Left lobe of liver (tissue), 2 donors: ENCODE measurements at places on chromosomes 5 and 9. TPM values are rescaled to one million over a fixed set of nuclear protein-coding genes. Genes with fewer than 3 reads are reported as not detected.

GRCh38 chr5:32051796-32052195 is 122.3 kb downstream of the GOLPH3 start:
- no peak for DNase-seq

- no peak for DNase-seq
Measured at GRCh38 chr9:113756476-113757192, 119.5 kb upstream of the ZNF618 start.

DNA sequence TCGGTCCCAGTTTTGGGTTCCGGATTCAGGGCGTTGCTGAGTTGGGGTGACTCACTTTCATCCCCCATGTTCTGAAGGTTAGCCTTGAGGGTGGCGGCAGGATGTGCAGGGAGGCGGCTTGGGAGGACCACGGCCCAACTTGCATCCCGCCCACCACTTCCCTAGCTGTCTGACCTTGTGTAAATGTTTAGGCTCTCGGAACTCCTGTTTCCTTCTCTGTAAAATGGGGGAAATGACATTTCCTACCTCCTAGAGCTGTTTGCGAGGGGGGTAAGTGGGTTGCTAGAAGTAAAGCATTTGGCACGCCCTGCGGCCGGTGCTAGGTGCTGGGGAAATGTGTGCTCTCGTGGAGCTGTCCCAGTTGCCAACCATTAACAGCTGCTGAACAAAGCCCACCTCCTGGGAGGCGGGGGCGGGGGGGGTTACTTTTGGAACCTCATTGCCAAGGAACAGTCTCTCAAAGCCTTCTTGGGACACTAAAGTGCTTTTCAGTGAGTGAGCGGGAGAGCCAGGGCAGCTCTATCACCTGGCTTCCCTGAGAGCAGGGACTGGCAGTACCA is 27.5 kb downstream of the PTGES2 start:
- peak; percentile 76 for DNase-seq

DNA sequence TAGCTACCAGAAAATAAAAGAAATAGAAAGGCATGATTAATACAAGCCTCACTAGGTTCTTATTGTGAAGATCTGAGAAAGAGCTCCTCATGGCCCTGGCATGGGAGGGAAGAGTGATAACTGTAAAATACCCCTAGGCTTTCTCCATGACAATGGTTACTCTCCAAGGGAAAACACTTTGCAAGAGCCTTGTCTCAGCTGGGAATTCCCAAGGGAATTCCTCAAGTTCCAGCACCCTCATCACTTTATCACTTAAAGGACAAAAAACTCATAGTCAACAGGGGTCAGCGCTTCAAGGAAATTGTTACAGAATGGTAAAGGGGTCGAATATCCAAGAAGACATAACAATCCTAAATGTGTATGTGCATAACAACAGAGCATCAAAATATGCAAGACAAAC is 21.2 kb downstream of the SYK start:
- DNase-seq: no peak

DNA sequence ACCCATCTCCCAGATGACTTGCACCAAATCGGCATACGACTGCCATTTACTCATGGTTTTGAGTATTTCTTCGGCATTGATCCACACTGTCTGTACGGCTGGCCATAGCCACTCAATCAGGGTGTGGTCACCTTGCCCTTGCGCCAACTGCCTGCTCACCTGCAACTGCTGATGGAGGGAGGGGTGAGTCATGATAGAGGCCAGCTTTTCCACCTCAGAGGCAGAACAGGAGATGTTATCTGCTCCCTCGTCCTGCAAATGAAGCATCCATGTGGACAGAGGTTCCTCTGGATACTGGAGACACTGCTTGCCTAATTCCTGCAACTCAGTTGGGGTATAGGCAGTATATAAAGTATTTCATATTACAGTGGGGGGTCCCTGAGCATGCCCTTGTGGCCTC is 85.6 kb upstream of the ATP10B start:
- no peak for DNase-seq

- DNase-seq: no peak
Measured at GRCh38 chr5:31194892-31195555, 1.5 kb downstream of the CDH6 start.

GRCh38 chr5:56402266-56403220 is 169.4 kb upstream of the ANKRD55 start:
- no peak for DNase-seq

DNA sequence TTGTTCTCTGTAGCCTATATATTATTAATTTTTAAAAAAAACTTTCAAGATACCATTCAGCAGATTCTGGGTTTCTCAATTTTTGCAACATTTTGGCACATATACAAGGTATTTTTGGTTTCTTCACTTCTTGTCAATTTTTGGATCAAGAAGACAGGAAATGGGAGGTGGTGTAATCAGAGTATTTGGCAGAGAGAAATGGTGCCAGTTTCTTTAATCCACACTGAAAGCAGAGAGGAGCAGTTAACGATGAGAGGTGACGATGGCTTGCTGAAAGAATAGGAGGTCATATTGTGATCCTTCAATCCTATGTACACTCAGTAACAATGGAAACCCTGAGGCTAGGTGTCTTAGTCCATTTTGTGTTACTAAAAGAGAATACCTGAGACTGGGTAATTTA is 16.4 kb downstream of the NNT start:
- no peak for DNase-seq

DNA sequence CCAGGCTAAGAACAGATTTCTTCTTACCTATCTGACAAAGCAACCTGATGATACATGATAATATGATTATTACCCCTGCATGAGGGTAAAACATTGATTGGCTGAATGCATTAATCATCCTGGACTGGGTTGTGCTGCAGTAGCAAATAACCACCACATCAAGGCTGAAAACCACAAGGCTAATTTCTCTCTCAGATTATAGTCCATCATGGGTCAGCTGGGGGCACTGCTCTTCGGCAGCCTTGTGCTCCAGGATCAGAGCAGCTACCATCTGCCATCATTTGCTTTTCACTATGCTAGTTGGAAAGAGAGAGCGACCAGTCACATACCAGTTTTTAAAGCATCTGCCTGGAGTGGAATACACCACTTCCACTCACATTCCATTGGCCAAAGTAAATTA is 383.5 kb downstream of the RASEF start:
- DNase-seq: no peak

- DNase-seq: no peak
Measured at GRCh38 chr9:124707666-124708065, 63.4 kb downstream of the NR6A1 start.

DNA sequence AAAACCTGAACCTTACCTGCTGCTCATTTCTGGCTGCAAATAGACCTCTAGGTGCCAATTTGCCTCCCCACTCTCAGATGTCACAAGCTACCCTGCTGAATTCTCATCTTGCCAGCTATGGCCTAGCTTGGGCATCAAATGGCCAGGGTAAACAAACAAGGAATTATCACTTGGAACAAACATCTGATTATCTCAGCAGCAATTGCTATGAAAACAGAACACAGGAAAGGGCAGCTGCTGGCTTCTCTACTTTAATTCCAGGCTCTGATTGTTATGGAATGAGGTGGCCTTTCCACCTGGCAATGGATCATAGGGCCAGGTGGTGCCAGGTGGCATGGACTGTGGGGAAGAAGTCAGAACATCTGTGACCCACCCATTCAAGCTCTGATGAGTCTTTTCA is 505.1 kb downstream of the TLR4 start:
- DNase-seq: no peak

DNA sequence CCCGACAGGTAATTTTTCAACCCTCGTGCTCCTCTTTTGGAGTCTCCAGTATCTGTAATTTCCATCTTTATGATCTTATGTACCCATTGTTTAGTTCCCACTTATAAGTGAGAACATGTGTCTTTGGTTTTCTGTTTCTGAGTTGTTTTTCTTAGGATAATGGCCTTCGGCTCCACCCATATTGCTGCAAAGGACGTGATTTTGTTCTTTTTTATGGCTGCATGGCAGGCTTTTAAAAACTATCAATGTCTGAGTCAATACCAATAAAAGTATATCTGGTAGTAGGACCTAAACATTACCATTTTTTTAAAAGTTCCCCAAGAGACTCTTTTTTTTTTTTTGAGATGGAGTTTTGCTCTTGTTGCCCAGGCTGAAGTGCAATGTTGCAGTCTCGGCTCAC is 3.9 kb upstream of the SLC26A2 start:
- DNase-seq: no peak

GRCh38 chr9:35771075-35771433 is 17.0 kb upstream of the MSMP start:
- DNase-seq: no peak

DNA sequence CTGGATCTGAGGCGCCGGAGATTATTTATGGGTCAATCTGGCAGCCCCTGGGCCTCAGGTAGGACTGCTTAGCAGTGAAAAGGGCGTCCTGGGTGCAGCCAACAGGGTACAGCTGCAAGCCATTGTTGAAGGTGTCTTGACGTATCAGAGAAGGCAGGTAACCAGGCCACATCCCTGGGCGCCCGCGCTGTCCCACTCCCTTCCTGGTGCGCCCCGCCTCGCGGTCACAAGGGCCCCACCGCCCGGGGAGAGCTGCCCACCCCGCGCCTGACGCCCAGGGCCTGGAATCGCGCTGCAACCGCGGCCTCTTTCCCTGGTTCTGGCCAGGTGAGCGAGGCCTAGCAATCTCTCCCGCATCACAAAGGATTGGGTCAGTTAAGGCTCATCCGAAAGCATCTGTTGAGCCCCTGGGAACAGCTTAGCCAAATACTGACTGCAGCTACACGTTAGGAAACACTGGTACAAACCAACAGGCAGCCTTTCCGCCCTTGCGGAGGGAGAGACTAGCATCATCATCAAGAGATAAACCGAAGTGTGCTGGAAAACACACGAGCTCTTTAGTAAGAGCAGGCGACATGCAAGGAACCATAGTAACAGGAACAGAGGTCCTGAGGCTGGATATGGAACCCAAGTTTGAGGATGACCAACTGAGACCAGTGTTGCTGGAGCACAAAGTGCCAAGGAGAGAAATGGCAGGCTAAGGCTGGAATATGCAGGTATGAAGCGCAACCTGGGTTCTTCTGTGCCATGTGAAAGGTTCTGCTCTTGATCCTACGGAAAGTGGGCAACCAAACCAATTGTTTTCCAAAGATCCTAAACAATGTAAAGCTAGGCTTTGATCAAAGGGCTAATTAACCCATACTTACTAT is 3.6 kb downstream of the RPS23 start:
- no peak for DNase-seq

DNA sequence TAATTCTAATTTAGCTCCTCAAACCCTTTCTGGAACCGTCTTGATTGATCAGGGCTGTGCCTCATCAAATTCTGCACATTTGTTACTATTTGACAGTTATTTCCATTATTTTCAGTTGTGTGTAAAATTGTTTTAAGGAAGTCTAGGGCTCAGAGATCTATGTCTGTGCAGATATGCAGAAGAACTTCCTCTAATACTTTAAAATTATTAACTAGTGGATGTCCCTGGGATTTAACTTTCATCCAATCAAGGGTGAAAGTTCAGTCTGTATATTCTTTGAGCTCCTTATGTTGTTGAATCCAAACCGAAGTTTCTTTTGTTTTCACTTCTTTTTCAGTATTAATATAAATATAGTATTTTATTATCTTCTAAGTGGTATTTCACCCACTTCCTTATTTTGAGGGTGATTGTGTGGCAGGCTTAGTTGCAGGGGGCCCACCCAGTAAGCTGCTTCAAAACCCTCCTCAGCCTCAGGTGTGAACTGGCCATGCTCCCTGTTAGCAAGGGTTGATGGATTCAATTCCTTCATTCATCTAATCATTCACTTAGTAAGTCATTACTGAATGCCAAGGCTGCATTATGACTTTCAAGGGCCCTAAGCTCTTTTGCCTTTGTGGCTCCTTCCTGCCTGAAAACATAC is 2.1 kb upstream of the CAMLG start:
- DNase-seq: no peak

GRCh38 chr5:160245506-160246086 is 16.3 kb downstream of the FABP6 start:
- DNase-seq: no peak

GRCh38 chr9:127557998-127558546 is 54.0 kb upstream of the STXBP1 start:
- no peak for DNase-seq

GRCh38 chr5:74162524-74162923 is 478.0 kb downstream of the ENC1 start:
- DNase-seq: no peak

- no peak for DNase-seq
Measured at GRCh38 chr5:134878403-134878802, 4.2 kb downstream of the TXNDC15 start.

GRCh38 chr9:120312031-120312430 is 267.9 kb downstream of the CDK5RAP2 start:
- DNase-seq: no peak

DNA sequence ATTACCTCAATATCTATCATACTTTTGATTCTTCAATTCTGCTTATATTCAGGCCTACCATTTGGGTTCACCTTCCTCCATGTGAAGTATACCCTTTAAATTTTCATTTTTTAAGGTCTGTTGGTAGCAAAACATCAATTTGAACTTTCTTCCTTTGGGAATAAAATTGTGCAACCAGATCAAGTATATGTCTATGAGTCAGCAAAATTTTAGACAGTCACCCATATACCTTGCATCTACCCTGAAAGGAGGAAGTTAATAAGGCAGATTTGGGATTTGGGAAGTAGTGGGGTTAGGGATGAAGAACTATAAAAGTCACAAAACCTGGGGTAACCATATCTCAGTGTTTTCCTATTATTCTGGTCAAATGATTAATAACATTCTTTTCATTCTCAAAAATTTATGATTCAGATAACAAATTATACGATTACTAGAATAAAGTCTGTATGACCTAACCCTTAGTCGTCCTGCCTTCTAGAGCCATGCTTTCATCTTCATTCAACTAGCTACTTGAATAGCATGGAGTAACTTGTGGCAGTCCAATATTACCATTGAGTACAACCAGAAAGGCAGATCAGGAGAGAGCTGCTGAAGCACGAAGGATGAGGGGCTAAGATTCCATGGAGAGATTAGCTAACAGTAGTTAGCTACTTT is 2.8 kb upstream of the IL33 start:
- no peak for DNase-seq

DNA sequence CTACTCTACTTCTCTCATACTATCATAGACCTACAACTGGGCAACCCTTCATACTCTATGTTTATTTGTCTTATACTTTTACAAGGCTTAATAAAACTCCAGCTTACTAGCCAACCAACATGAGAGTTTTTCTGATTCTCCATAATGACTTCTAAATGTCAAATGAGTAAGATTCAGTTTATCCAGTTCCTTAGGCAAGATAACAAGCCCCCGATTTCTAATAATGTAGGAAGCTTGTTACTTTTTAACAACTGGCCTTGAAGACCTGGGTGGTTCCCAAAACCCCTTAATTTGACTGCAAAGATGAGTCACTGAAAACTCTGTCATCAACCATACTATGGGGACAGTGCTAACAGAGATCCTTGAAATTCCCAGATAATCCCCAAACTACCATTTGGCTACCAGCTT is 294.6 kb upstream of the ACTBL2 start:
- DNase-seq: no peak

MARVELD2 gene
- total RNA-seq: 29.7 TPM

PCDHGA2 gene
- total RNA-seq: 1.1 TPM

RNF208 gene
- total RNA-seq: 7.3 TPM

PCDHGA6 gene
- total RNA-seq: 0.68 TPM

ZNF618 gene
- total RNA-seq: 5.7 TPM

CKS2 gene
- 4.4 TPM for total RNA-seq

SPINK6 gene
- not detected for total RNA-seq

STK32A gene
- total RNA-seq: 0.23 TPM

NOL8 gene
- total RNA-seq: 9.7 TPM
